ENCODE measurements at places on chromosomes 3 and 15.

DNA sequence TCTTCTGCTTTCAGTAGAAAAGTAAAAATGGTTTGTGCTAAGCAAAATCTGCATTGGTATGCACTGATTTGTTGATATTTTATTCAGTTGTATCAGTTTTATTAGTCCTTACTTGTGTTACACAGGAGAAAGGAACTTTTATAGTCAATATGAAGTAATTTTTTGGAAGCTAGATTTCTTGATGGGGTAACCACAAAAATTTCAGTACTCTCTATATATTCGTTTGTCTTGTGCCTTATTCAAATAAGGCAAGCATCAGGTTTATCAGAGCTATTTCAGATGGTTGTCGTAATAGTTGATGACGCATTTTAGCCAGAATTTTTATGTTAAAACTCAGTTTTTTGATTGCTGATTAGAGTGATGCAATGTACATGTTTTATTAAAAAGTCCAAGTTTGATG is 50.7 kb upstream of the NIPA1 start:
- DNase-seq: no peak

DNA sequence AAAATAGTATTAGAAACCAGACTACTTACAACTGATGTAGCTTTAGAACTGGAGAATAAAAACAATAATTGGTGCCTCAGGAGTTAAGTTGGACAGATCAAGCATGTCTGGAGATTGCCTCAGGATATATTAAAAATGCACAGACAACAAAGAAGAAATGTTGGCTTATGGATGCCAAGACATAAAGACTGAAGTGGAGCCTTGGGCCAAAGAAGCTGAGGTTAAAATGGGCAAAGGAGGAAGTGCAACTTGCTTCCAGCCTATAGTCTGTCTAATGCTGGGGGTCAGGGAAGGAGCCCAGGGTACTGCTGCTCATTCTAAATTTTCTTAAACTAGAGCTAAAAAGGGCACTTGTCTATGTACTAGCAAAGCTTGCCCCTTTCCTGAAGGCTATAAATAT is 77.5 kb downstream of the ESYT3 start:
- no peak for DNase-seq

DNA sequence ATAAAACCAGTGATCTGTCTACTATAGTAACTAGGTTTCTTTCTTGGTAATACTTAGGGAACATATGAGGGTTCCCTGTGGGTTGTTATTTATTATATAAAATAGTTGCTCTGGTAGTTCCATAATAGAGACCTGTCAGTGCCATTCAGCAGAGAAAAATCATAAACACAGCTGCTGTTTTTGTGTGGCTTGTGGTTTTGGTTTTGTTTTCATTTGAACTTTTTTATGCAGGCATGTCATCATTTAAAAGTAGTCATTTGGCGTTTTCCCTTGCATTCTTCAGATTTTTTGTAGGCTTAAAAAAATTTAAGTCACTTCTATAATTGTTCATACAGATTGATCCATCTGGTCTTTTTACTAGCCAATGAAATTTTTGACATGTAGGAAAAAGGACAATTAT is 47.9 kb downstream of the PIK3CA start:
- no peak for DNase-seq

- no peak for DNase-seq
Measured at GRCh38 chr15:67968966-67969365, 85.1 kb upstream of the PIAS1 start.

- no peak for DNase-seq
Measured at GRCh38 chr3:9884555-9885165, 4.6 kb upstream of the CIDEC start.

GRCh38 chr3:133991209-133991608 is 38.5 kb downstream of the SLCO2A1 start:
- DNase-seq: no peak

- no peak for DNase-seq
Measured at GRCh38 chr15:58698887-58699641, 50.4 kb downstream of the ADAM10 start.

DNA sequence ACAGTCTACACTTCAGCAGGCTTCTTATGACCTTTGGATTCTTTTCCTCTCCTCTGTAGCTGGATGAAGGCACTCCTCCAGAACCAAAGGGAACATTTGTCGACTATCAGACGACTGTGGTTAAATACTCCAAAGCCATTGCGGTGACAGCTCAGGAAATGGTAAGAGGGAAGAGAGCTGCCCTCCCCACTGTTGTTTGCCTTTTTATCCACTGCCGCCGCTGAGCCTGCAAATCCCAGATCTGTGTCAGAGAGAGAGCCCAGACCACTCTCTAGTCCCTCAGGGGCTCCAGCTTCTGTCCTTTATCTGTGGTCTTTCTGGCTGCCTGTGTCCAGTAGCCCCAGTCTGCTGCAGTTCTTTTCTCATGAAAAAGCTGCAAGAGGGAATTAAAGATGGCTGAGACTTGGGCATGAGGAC is 261.5 kb upstream of the TPM1 start:
- DNase-seq: no peak

GRCh38 chr3:142459096-142459495 is 11.3 kb upstream of the XRN1 start:
- DNase-seq: no peak

GRCh38 chr3:147409143-147410115 is at the start of gene ZIC1:
Gene ZIC1, plus strand, starts transcription at chr3:147409365. Its CDS starts 748 bp downstream, at chr3:147410113.
- DNase-seq: peak; percentile 67

DNA sequence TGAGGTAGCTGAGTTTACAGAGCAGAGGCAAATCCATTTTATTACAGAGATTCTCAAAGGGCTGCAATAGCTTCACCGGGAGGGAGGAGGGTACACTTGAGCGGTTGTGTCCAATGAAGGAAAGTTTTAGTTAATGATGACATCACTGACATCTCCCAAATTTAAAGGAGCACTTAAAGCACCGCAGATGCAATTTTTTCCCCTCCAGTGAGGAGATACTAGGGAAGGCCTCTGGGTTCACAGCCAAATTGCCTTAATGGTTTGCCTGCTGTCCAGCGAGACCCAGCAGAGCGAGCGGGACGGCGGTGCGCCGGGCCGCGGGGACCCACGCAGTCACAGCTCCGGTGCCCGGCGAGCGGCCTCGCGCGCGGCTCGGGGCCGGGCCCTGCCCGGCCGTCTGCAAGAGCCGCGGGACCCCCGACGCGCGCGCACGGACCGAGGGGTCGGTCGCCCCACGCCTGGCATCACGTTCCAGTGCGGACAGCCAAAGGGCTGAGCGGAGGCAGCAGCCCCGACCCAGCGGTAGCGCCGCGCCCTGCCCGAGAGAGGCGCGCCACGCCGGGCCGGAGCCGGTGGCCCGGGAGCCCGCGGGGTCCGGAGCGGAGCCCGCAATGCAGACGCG is 160.5 kb upstream of the CHRNA7 start:
- no peak for DNase-seq

GRCh38 chr3:183161552-183162336 is 790 bp downstream of the LAMP3 start:
- DNase-seq: no peak

GRCh38 chr15:51349156-51349844 is 7.8 kb downstream of the GLDN start:
- DNase-seq: no peak

DNA sequence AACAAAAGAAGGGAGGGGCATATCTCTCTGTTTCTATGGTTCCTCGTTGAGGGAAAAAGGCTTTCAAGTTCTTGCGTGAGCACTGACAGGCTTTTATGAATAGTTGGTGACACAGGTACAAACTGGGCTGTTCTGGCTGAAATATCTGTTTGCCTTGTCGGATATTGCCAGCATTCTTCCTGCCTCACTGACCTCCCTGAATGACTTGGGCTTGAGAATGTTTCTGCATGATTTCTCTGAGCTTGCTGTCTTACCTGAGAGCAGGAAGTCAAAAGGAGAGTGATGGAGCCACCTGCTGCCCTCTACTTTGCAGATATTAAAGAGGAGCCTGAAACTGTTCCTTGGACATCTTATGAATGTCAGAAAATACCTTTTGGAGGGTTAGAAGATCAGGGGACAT is 4.8 kb downstream of the GCNT3 start:
- DNase-seq: no peak

Data from hypothalamus (tissue), 51 donors.